ENCODE measurements at places on chromosomes 3 and 15.

- no peak for DNase-seq
Observed at GRCh38 chr15:35362195-35362829, 183.7 kb downstream of the DPH6 start.

- no peak for DNase-seq
Observed at GRCh38 chr15:68526784-68527183, 52.0 kb upstream of the CORO2B start.

GRCh38 chr3:86147119-86147518 is 843.8 kb downstream of the VGLL3 start:
- DNase-seq, result no peak

- no peak for DNase-seq
Observed at GRCh38 chr3:196662711-196663571, 23.4 kb downstream of the NRROS start.

GRCh38 chr15:98785431-98785806 is 137.1 kb downstream of the IGF1R start:
- DNase-seq, result no peak

- DNase-seq, result no peak
Observed at GRCh38 chr15:91275844-91276243, 175.8 kb downstream of the SV2B start.

GRCh38 chr3:101128001-101128400 is 134.8 kb upstream of the ABI3BP start:
- no peak for DNase-seq

- no peak for DNase-seq
Observed at GRCh38 chr3:157079676-157080369, 80.1 kb downstream of the CCNL1 start.

DNA sequence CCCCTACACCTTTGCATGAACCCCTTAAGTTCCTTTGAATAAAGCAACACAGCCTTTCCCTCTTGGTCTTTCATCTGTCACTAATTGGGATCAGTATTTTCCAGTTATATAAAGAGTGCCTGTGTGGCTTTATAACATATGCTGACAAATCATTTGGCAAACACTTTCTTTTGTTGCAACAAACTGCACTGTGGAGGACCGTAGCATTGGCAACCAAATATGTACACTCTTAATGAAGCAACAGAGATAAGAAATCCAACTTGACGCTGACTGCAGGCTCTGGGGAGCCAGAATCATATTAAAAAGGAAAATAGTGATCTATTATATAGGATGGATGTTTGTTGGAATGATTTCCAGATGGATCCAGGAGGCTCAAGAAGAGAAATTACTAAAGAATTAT is 120.1 kb upstream of the PRICKLE2 start:
- DNase-seq, result no peak

- peak; percentile 39 for DNase-seq
Observed at GRCh38 chr15:91032919-91033803, 10.8 kb upstream of the VPS33B start.

DNA sequence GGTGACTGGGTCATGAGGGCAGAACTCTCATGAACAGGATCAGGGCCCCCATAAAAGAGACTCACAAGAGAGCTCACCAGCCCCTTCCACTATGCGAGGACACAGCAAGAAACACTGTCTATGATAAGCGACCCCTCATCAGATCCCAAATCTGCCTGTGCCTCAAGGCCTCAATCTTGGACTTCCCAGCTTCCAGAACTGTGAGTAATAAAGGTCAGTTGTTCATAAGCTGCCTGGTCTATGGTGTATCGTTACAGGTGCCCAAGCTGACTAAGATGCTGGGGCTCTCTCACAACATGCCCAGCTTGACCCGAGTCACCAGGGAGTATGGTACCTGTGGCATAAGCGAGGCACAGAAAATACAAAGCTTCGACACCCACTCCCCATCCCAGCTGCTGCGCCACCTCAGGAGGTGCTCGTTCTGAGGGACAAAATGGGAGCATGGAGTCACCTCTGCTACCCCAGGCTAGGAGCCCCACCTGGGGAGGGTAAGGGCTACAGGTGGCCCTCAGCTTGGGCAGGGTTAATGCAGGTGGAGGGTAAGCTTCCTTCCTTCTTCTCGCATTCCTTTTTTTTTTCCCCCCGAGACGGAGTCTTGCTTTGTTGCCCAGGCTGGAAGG is 234.1 kb downstream of the ADAMTS17 start:
- DNase-seq, result no peak

GRCh38 chr3:11600501-11601282 is 43.0 kb downstream of the VGLL4 start:
- DNase-seq, result no peak

- no peak for DNase-seq
Observed at GRCh38 chr3:57160765-57161538, 4.2 kb downstream of the IL17RD start.

DNA sequence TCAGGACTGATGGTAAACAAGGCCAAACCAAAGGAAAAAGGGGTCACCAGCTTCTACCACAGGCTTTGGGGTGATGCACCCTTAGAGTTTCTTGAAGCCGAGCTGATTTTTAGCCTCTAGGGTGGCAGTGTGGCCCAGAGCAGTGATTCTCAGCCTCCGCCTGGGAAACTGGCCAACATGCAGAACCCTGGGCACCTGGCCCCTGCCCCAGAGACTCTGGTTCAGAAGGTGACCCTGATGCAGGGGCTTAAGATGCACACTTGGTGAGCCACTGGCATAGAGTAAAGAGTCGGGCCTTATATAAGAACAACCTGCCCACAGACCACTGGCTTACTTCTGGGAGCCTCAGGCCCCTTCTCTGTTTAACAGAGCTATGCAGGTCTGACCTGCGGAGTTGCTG is 44.5 kb downstream of the SYNM start:
- DNase-seq, result no peak

DNA sequence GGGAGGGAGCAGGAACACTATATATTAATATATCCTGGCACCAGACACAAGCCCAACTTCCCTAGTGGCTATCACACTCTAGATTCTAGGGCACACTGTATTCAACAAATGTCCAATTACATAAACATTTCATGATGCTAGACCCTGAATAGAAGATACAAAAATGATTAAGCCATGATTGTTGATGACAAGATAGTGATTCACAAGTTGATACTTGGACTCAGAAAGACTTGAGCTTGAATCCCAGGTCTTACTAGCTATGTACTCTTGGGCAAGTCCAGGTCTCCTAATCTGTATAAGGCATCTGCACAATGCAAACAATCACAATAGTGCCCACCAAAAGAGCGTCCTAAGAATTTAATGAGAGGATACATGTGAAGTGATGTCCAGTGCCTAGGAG is 10.0 kb upstream of the SNTN start:
- no peak for DNase-seq

DNA sequence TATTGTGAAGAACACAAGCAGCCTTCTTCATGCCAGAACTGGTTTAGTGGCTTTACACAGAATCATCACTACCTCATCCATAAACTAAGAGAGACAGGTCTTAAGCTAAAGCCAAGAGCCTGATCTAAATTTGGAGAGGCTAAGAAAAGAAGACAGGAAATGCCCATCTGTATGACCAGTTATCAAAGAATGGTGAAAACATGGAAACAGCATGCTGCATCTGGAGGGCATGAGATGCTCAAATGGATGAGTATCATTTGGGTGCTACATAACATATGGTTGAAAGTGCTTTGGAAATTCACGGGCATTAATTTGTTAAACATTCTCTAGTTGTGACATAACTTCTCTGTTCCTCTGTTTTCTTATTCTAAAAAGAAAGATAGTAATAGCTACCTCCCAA is 112.5 kb downstream of the CPNE4 start:
- DNase-seq, result no peak

DNA sequence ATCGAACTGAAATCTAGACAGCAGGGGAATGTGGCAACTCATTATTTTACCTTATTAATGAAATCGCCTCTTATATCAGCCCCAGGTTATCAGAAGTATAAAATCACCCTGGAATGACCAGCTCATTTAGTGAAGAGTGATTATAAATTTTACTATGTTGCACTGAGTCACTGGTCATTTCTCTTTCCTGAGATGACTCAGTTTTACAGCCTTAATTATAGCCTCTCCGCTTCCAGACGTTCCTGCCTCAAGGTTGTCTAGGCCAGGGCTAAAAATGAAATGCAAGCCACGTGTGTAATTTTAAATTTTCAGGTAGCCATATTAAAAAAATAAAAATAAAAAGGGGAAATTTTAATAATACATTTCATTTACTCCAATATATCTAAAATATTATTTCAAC is 33.3 kb downstream of the DET1 start:
- DNase-seq, result no peak

DNA sequence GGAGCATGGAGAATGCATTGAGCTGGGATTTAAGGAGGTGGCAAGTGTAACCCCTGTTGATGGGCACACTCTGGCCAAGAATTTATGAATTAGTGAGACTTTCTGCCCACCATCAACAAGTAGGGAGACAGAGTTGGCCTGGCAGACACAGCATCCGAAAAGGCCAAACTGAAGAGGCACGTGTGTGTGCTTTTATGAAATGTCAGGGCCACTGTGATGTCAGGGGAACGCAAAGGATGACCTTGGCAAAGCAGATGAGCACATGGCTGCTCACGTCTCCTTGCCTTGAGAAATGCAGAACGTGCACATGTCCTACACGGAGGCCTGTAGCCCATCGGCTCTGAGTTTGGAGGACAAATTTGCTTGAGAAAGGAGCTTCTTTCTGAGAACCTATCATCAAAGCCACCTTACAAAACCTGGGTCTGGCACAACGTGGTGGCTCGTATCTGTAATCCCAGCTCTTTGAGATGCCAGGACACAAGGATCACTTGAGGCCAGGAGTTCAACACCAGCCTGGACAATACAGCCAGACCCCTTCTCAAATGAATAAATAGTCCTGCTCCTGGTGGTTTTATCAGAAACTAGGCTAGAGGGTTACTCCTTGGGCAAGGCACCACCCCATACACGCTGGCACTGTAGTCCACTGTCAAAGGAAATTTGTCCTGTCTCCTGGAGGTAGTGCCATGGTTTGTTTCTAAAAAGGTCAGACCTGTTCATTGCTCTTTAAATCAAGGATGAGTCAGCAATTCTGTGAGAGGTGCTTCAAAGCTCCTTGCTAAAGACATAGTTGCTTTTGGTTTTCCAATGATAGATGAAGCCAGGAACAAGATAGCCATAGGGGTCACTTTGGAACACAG is 941 bp upstream of the SH3BP5 start:
- DNase-seq, result no peak

GRCh38 chr3:189324538-189325138 is 152.9 kb downstream of the TPRG1 start:
- peak; percentile 91 for DNase-seq

GRCh38 chr3:129047553-129047839 is 13.1 kb upstream of the GP9 start:
- DNase-seq, result no peak

- no peak for DNase-seq
Observed at GRCh38 chr3:13353936-13354542, 66.1 kb downstream of the NUP210 start.

GRCh38 chr3:51568036-51568435 is 29.5 kb downstream of the RAD54L2 start:
- peak; percentile 12 for DNase-seq

DNA sequence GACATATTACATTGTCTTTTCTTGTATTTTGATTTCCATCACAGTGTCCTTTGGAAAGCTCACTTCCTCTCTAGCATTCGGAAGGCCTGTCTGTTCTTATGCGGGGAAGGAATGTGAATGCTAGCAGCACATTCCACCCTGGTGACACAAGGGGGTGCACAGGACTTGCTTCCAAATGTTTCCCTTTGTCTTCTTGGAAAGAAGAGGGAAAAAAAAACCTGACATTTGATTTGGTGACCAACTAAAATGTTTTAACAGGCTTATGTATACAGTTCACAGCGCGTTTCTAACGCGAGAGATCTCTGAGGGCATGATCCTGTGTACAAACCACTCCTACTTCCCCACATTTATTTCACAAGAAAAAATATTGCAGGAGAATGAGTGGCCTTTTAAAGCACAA is 107.6 kb upstream of the FXR1 start:
- DNase-seq, result peak; percentile 13

DNA sequence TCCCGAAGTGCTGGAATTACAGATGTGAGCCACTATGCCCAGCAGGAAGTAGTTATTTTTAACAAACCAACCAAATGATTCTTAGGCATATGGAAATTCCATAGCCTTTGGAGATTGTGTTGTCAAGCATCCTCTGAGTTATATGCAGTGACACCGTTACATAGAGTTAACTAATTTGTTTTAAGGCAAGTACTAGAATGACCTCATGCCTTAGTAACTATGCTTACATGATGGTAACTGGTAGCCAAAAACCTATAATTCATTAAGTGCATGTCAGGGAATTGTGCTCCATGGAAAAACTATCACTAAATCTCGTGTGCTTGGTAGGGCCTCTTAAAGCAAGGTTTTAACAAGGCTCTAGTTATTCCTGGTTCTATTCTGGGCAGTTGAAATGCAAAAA is 392.8 kb downstream of the TUSC7 start:
- DNase-seq, result no peak

DNA sequence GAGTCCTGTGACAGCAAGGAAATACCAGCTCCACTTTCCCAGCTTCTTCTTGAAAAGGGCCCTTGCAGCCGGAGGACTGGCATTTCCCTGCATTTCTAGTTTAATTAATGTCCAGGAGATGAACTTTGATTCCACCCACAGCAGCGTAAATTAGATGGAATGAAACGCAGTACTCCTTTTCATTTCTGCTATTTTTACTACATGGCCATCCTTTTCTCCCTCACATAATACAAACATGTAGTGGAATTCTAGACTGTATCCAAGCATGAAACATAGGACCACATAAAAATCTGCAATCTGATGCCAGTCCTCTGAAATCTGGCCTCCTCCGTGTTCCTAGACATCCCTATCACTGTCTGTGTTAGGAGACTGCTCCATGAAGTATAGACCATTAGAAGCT is 403.2 kb downstream of the NR2F2 start:
- DNase-seq, result no peak

- DNase-seq, result no peak
Observed at GRCh38 chr3:58077596-58078285, 69.5 kb downstream of the FLNB start.

- no peak for DNase-seq
Observed at GRCh38 chr3:50128001-50128400, 27.1 kb upstream of the SEMA3F start.

- DNase-seq, result no peak
Observed at GRCh38 chr3:128468791-128469527, 2.3 kb upstream of the DNAJB8 start.

- DNase-seq, result no peak
Observed at GRCh38 chr3:94001827-94002495, 22.0 kb downstream of the ARL13B start.

GRCh38 chr3:143134471-143134870 is 14.9 kb downstream of the CHST2 start:
- DNase-seq, result peak; percentile 89

DNA sequence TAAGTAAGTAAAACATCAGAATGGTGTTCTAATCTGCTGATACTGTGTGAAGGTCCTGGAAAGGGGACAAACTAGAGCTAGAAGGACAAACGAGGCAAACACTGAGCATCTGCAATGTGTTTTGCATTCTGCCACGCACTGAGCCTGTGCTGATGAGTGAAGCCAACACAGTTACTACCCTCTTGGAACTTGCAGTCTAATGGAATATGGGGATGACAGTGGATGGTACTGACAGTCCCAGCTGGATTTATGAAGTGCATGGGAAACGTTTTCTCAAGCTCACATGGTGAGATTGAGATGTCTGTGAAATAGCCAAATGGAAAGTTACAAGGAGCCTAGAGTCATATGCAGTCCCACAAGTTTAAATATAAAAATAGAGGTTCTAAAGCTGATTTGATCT is 86.6 kb downstream of the FOXB1 start:
- no peak for DNase-seq

GRCh38 chr3:158859362-158859761 is 57.5 kb downstream of the MFSD1 start:
- DNase-seq, result no peak
